Inflammatory macrophage treated with lipopolysaccharide for 4 hours (primary cell): ENCODE measurements at places on chromosomes 12 and 14.

DNA sequence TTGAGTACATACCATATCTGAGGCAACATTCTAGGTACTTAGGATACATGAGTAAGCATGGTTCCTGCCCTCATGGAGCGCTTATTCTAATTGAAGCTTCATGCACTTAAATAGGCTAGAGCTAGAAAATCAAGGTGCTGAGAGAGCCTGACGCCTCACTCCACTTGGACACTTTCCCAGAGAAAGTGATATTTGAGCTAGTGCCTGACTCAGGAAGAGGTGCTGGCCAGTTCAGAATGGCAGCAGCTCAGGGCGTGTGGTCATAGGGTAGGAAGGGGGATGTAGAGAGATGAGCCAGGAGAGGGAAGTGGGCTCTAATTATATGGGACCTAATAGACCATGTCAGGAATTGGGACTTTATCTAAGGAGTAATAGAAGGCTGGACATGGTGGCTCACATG is 33.3 kb downstream of the TULP3 start:
- no peak for DNase-seq

- DNase-seq = no peak
These were observed 24.5 kb downstream of the HRK start for GRCh38 chr12:116856729-116857128.

DNA sequence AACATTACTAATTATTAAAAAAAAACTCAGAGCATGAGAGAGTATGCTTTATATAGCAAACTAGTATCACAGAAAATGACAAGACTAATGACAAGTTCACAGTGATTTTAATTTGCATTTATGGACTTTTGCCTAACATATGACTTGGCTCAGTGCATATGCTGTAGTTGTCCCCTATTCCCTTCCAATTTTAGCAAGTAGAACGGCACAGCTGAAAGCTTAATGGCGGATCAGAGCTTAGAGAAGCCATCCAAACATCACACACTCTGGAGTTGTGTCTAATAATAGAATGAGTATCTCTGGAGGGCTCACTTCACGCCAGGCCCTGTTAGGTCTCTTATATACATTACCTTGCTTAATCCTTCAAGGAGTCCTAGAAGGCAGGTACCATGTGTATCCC is 13.3 kb downstream of the CNIH1 start:
- no peak for DNase-seq

- no peak for DNase-seq
These were observed 64.9 kb upstream of the FAM181A start for GRCh38 chr14:93862265-93862664.

GRCh38 chr12:114685320-114685781 is 1.4 kb upstream of the TBX3 start:
- no peak for DNase-seq

- DNase-seq = no peak
These were observed 94.3 kb downstream of the PELI2 start for GRCh38 chr14:56212521-56212920.

DNA sequence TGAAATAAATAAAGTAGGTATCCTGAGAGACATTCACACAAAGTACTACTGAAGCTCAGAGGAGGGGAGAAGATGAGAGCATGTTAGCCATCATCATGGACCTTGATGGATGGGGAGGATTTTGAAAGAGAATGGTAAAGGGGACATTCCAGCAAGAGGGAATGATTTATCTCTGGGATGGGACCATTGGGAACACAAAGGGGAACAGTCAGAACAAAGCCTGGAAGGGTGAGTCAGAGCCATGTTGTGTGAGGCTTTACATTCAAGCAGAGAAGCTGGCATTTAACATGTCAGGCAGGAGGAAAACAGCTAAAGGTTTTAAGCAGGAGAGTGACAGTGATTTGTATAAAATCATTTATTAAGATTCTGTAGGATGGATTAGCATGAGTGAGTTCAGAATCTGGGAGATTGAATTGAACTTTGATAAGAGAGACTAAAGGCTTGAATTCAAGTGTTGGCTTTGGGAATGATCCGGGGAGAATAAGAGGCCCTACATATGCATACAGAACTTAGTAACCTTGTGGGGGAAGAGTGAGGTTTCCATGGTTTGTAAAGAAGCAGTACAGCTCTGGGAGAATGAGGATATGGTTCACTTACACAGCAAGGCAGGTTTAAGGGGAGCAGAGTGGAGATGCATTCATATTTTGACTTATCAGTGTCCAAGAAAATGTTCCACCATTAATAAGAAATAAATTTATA is 174.4 kb downstream of the SYT10 start:
- DNase-seq = no peak

GRCh38 chr12:10358131-10358530 is 31.7 kb downstream of the KLRK1 start:
- no peak for DNase-seq
